Activated T-helper 1 cell treated with anti-CD3 and anti-CD28 coated beads, Interleukin-12 subunit alpha, Interleukin-12 subunit beta, Interleukin-2, Interleukin-4 antibody, amounts not matched to agents 30 ng/mL and 10 ng/mL and 1 ng/mL, durations not matched to agents 14 hours and 24 hours and 36 hours (primary cell): ENCODE measurements at places on chromosomes 5 and 9. TPM values are rescaled to one million over a fixed set of nuclear protein-coding genes. Genes with fewer than 3 reads are reported as not detected.
A peak's percentile ranks its signal among the peaks of the same experiment; 100 is the strongest.

Gene KLF4
- total RNA-seq = 2.3 and 3.3 TPM in 2 replicates

Gene FBXL17
- total RNA-seq = 8.2 and 12.2 TPM in 2 replicates

Gene FAM221B
- not detected in 2 replicates for total RNA-seq

Gene FOXI1
- total RNA-seq = not detected in 2 replicates

- no peak overlapping the region for H3K4me3 ChIP-seq
- no peak for DNase-seq
- no peak overlapping the region for H3K27ac ChIP-seq
- peaks cover 2% of the 10 kb centered on the region for H3K36me3 ChIP-seq
- H3K4me1 ChIP-seq = peaks cover 6% of the 10 kb centered on the region
- no peaks in the 10 kb centered on the region for H3K27me3 ChIP-seq
These were observed 143.0 kb upstream of the RPS23 start for GRCh38 chr5:82421119-82421518.

- DNase-seq = no peak
- no peak overlapping the region for H3K4me3 ChIP-seq
- peaks cover 10% of the 10 kb centered on the region for H3K4me1 ChIP-seq
- H3K36me3 ChIP-seq = no peaks in the 10 kb centered on the region
- H3K27ac ChIP-seq = no peak overlapping the region
These were observed 18.2 kb upstream of the FNIP1 start for GRCh38 chr5:131814990-131815389.

DNA sequence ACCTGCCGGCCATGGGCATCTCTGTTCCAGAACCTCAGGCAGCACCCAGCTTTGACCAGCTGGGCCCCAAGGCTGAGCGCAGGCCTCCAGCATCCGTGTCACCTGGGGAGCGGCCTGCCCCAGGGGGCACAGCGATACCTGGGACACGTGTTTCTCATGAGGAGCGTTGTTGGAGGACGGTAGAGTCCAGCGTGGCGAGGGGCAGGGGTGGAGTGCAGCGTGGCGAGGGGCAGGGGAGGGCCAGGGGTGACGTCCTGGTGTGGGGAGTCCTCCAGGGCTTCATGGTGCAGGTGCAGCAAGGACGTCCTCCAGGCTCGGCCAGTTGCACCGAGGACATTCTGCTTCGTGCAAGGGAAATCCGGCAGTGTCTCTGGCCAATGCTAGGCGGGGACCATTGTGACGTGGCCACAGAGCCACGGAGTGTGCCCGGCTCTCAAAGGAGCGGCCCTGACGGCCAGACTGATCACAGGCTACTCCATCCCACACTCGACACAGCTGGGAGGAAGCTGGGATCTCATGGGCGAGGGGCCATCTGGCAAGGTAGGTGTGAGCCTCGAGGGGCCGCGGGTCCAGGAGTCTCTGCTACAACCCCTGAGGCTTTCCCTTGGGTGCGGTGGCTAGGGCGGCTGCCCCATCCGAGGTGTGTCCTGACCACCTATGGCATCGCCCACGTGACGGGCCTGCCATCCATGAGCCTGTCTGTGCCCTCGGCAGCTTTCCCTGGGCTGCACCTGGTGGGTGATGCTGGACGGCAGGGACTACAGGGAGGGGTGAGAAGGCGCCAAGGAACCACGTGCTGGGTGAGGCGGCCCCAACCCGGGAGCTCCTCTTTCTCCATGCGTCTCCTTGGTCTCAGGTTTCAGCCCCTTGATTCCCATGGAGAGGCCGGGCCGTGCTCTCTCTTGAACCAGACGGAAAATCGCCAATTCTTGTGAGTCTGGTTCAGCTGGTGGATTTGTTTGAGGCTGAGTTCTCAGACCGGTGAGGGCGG is 33.8 kb downstream of the SLC9A3 start:
- H3K4me3 ChIP-seq = no peak overlapping the region
- DNase-seq = no peak
- no peaks in the 10 kb centered on the region for H3K27me3 ChIP-seq
- H3K4me1 ChIP-seq = no peaks in the 10 kb centered on the region
- no peak overlapping the region for H3K27ac ChIP-seq

- H3K36me3 ChIP-seq = peaks cover 26% of the 10 kb centered on the region
- no peak overlapping the region for H3K4me3 ChIP-seq
- DNase-seq = no peak
- no peak overlapping the region for H3K27ac ChIP-seq
These were observed 4.5 kb downstream of the LEAP2 start for GRCh38 chr5:132877938-132878337.

DNA sequence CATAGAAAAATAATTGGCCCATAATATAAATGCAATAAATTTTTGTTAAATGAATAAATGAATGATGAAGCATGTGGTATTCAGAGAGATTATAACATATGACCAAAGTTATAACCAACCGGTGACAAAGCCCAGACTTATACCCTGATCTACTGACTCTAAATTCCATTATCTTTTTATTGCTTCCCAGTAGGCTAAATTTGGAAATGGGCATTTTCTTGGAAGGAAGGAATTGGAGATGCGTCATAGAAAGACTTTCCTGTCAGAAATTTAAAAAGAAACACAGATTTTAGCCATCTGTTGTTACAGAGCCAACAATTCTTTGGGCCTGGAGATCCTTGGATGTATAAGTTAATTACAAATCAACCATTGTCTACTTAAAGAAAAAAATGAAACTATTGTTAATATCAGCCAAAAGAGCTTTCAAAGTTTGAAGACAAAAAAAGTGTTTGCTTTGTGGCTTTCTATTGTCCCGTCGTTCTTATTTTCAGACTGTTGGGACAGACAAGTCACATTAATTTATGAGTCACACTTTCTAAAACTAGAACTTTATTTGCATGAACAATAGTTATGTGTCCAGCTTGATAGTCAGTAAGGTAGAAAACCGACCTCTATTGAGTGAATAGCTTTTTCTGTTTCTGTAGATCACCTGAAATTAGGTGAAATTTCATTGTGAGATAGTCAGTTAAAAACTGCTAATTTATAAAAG is 428.7 kb downstream of the GABRG2 start:
- DNase-seq = no peak
- H3K36me3 ChIP-seq = no peaks in the 10 kb centered on the region
- no peak overlapping the region for H3K4me3 ChIP-seq

Gene PCDHB9
- total RNA-seq = not detected in 2 replicates

DNA sequence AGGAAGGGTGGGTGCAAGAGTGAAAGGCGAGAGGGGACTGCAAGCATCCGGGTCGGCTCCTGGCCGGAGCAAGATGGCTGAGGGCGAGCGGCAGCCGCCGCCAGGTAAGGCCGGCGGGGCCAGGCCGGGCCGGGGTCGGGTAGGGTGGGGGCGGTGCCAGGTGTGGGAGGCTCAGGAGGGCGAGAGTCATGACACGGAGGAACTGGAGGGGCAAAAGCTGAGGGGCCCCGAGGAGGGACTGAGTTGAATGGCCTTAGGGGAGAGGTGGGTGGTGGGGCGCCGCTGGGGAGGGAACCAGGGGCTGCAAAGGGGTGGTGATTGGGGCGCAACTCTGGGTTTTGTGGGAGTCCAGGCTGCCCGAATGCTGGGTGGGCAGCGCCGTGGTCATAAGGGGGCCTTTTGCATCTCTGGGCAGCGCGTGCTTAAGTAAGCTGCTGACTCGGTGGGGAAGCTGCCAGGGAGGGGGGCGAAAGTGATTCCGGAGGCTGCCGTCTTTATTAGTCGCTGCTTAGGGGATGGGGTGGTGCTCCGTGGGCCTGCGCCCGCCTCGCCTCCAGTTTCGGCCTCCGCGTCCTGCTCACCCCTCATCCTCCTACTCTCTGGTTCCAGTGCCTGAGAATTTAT is 425 bp downstream of the PTPA start:
- H3K27me3 ChIP-seq = no peaks in the 10 kb centered on the region
- peak overlapping the region; percentile 93 for H3K27ac ChIP-seq
- H3K4me3 ChIP-seq = peak overlapping the region; percentile 96
- H3K4me1 ChIP-seq = peaks cover 36% of the 10 kb centered on the region
- H3K36me3 ChIP-seq = peaks cover 4% of the 10 kb centered on the region
- no peak for DNase-seq

- no peak overlapping the region for H3K27ac ChIP-seq
- no peak overlapping the region for H3K4me3 ChIP-seq
- no peaks in the 10 kb centered on the region for H3K36me3 ChIP-seq
- DNase-seq = no peak
- no peaks in the 10 kb centered on the region for H3K4me1 ChIP-seq
These were observed 344.6 kb downstream of the PDE4D start for GRCh38 chr5:59548807-59549357.

DNA sequence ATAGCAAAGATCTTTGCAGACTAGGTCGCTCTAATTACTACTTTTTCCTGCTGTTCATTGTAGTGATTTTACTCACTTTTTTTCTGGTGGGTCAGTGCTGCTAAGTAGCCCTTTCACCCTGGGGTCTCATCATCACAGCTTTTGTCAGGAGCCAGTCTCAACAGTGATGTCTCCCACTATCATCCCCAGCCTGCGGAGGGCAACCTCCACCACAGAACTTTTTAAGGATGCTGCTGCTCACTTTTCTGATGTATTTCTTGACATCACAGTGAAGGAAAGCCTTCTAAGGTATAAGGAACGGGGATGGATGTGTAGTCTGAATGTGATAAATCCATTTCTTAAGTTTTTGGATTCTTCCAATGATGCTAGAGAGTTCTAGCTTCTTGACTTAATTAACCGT is 242.5 kb upstream of the RIOK2 start:
- H3K27ac ChIP-seq = no peak overlapping the region
- H3K36me3 ChIP-seq = no peaks in the 10 kb centered on the region

DNA sequence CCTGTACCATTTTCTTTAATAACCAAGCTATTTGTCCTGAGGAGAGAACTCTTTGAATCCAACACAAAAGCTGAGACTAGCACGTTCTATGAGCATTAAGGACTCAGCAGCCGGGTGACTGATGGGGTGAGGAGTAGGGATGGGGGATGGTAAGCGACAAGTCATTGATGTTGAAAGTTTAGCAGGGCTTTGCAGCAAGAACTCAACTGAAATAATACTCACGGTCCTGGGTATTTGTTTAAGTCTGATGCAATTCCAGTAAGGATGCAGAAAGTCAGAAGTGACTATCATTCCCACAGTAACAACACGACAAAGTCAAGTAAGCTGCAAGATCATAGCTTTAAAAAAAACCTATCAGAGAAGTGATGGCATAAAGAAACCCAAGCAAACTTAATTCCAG is 131.1 kb downstream of the ACTL7B start:
- DNase-seq = no peak
- H3K4me1 ChIP-seq = no peaks in the 10 kb centered on the region
- no peak overlapping the region for H3K27ac ChIP-seq
- H3K36me3 ChIP-seq = no peaks in the 10 kb centered on the region
- no peak overlapping the region for H3K4me3 ChIP-seq

DNA sequence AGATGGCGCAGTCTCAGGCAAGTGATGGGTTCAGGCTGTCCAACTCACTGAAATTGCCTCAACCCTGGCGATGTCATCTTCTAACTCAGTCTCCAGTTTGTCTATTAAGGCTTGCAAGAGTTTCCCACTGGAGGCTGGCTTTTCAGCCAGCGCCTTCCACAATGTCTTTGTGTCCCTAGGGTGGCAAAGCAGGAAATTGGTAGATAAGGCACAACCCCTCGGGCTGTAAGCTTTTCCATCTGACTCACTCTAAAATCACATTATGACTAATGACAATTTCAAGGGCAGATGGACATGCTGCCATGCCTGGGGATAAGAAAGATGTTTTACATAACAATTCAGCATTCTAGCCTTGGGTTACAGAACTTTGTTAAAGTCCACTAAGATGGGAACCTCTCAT is 61.9 kb downstream of the MROH2B start:
- H3K4me1 ChIP-seq = no peaks in the 10 kb centered on the region
- no peaks in the 10 kb centered on the region for H3K36me3 ChIP-seq
- no peak for DNase-seq
- no peaks in the 10 kb centered on the region for H3K27me3 ChIP-seq
- no peak overlapping the region for H3K4me3 ChIP-seq

Gene PCDHB12
- not detected in 2 replicates for total RNA-seq

GRCh38 chr9:132910376-132910775 is 31.7 kb downstream of the SPACA9 start:
- H3K27ac ChIP-seq = no peak overlapping the region
- peaks cover 19% of the 10 kb centered on the region for H3K36me3 ChIP-seq
- peaks cover 7% of the 10 kb centered on the region for H3K4me1 ChIP-seq
- no peak for DNase-seq
- H3K27me3 ChIP-seq = no peaks in the 10 kb centered on the region
- H3K4me3 ChIP-seq = no peak overlapping the region

Gene RECK
- 3.8 and 4.4 TPM in 2 replicates for total RNA-seq
